Lung (tissue), 17 donors: ENCODE measurements at places on chromosomes 3 and 15. TPM values are rescaled to one million over a fixed set of nuclear protein-coding genes. Genes with fewer than 3 reads are reported as not detected.
A peak's percentile ranks its signal among the peaks of the same experiment; 100 is the strongest.

GRAMD2A gene
- total RNA-seq: 25.2 TPM

PLAAT1 gene
- 0.31 TPM for total RNA-seq

C3orf33 gene
- 2.3 TPM for total RNA-seq

ACP3 gene
- 19.9 TPM for total RNA-seq

CHAC1 gene
- 0.17 TPM for total RNA-seq

DNA sequence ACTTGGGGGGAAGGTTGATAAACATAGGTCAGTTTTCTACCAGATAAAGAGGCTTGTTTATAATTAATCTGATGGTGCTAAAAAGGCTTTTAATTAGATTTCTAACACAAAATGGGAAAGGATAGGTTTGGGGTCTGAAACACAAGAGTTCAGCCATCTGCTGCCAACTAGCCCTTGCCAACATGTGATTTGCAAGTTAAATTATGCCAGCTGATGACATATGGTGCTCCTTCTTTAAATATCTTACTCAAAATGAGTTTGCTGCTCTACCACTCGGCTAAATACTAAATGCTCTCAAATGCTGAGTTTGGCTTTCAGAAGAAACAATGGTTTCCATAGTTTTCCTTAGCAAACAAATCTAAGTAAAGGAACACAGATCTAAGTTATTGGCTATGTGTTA, 557.8 kb upstream of the CCDC54 start:
- H3K4me1 ChIP-seq: peaks cover 4% of the 10 kb centered on the region
- no peaks in the 10 kb centered on the region for H3K27me3 ChIP-seq
- H3K27ac ChIP-seq: no peak overlapping the region
- H3K4me3 ChIP-seq: no peak overlapping the region

DNA sequence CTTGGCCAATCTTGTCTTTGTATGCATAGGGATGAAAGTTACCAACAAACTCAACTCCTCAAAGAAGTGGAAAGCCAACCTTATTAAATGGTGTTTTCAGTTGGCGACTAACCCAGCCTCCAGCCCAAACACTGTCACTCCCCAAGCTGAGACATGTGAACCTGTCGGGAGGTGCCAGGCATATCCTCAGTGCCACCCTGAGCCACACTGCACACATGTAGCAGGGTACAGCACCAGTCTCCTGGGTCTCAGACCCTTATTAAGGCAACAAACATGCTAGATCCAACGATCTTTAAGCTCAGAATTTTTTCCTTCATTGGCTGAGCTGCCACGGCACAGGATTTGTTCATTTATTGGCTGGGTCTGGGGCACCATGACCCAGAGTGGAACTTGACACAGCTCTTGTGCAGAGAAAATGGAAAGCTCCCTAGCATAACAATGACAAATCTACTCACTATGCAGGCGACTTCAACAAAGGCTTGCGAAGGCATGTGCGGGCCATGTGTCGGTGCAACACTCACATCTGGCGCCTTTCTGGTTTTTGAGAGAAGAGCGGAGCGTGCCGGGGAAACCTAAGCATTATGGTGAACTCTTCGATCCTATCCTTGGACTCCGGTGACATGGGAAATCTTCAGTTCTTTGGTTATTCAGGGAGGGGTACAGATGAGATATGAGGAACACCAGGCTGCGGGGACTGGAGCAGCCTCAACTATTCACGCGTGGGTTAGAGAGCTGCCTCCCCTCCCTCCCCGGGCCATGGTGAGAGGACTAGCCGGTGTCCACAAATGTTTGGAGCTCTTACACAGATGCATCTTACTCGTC, 190.1 kb downstream of the FAM43A start:
- no peaks in the 10 kb centered on the region for H3K36me3 ChIP-seq
- no peak overlapping the region for H3K4me3 ChIP-seq
- no peak for DNase-seq
- H3K27ac ChIP-seq: no peak overlapping the region
- H3K27me3 ChIP-seq: no peaks in the 10 kb centered on the region

- DNase-seq: no peak
- H3K27me3 ChIP-seq: no peaks in the 10 kb centered on the region
- H3K36me3 ChIP-seq: peaks cover 22% of the 10 kb centered on the region
- H3K4me1 ChIP-seq: peaks cover 11% of the 10 kb centered on the region
- no peak overlapping the region for H3K4me3 ChIP-seq
- peak overlapping the region; percentile 67 for H3K27ac ChIP-seq
These were observed 29.5 kb downstream of the ABHD2 start for GRCh38 chr15:89117790-89118189.

DNA sequence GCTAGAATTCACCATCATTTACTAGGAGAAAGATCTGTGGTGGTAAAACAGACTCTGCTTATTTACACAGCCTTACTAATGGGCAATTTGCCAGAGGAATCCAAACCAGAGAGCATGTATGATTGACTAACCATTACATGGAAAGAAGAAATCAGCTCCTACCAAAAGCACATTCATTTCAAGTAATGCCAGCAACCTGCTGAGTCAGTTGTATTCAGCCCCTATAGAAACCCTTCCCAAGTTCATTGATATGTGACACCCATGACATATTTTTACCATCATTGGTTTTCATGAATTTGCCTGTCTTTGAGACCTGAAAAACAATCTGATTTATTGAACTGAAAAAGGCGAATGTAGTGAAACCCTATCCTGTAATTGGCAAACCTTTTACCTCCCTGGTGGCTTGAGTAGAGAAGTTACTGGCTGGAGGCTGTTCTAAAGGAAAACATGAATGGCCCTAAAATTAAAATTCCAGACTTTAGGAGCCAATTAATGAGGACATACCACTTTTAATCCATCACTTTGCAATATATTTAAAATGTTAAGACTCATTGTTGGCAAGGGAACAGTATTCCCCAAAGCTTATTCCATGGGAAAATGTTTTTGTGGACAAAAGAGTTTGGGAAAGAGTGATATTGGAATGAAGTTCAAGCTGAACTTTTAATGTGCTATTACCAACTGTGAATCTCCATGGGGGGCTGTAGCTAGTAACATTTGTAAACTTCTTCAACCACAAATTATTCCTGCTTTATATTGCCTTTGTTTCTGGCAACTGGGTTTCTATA, 542.9 kb downstream of the FHIT start:
- no peak overlapping the region for H3K27ac ChIP-seq
- no peaks in the 10 kb centered on the region for H3K4me1 ChIP-seq
- H3K27me3 ChIP-seq: no peaks in the 10 kb centered on the region
- no peaks in the 10 kb centered on the region for H3K36me3 ChIP-seq
- peak; percentile 16 for DNase-seq

GRCh38 chr3:192980632-192981031, 63.0 kb upstream of the MB21D2 start:
- H3K27me3 ChIP-seq: no peaks in the 10 kb centered on the region
- no peak overlapping the region for H3K4me3 ChIP-seq
- no peaks in the 10 kb centered on the region for H3K36me3 ChIP-seq
- no peak overlapping the region for H3K27ac ChIP-seq
- DNase-seq: no peak

- no peaks in the 10 kb centered on the region for H3K27me3 ChIP-seq
- H3K4me1 ChIP-seq: peaks cover 3% of the 10 kb centered on the region
- no peak overlapping the region for H3K4me3 ChIP-seq
- H3K36me3 ChIP-seq: peaks cover 6% of the 10 kb centered on the region
- H3K27ac ChIP-seq: no peak overlapping the region
- DNase-seq: no peak
These were observed 31.2 kb downstream of the SLC25A36 start for GRCh38 chr3:140972833-140973232.

GRCh38 chr3:127383656-127384179, 95.9 kb upstream of the PRR20G start:
- H3K4me1 ChIP-seq: no peaks in the 10 kb centered on the region
- DNase-seq: no peak
- no peaks in the 10 kb centered on the region for H3K27me3 ChIP-seq
- H3K27ac ChIP-seq: no peak overlapping the region
- no peaks in the 10 kb centered on the region for H3K36me3 ChIP-seq

GRCh38 chr3:162236949-162237348, 740.3 kb downstream of the OTOL1 start:
- no peak overlapping the region for H3K27ac ChIP-seq
- no peak overlapping the region for H3K4me3 ChIP-seq
- no peak for DNase-seq
- H3K4me1 ChIP-seq: no peaks in the 10 kb centered on the region
- no peaks in the 10 kb centered on the region for H3K27me3 ChIP-seq

- no peaks in the 10 kb centered on the region for H3K4me1 ChIP-seq
- no peak overlapping the region for H3K4me3 ChIP-seq
- no peak for DNase-seq
- H3K36me3 ChIP-seq: no peaks in the 10 kb centered on the region
- no peak overlapping the region for H3K27ac ChIP-seq
These were observed 239.4 kb upstream of the LRIG1 start for GRCh38 chr3:66740260-66740659.

GRCh38 chr15:74682954-74683353, 12.9 kb downstream of the EDC3 start:
- H3K27me3 ChIP-seq: no peaks in the 10 kb centered on the region
- H3K4me1 ChIP-seq: no peaks in the 10 kb centered on the region
- no peaks in the 10 kb centered on the region for H3K36me3 ChIP-seq
- no peak for DNase-seq
- no peak overlapping the region for H3K4me3 ChIP-seq
- no peak overlapping the region for H3K27ac ChIP-seq

GRCh38 chr3:126442094-126442855, 33.4 kb downstream of the ZXDC start:
- no peak overlapping the region for H3K27ac ChIP-seq
- peaks cover 4% of the 10 kb centered on the region for H3K4me1 ChIP-seq
- peak; percentile 88 for DNase-seq
- H3K36me3 ChIP-seq: peaks cover 7% of the 10 kb centered on the region
- H3K4me3 ChIP-seq: no peak overlapping the region

DNA sequence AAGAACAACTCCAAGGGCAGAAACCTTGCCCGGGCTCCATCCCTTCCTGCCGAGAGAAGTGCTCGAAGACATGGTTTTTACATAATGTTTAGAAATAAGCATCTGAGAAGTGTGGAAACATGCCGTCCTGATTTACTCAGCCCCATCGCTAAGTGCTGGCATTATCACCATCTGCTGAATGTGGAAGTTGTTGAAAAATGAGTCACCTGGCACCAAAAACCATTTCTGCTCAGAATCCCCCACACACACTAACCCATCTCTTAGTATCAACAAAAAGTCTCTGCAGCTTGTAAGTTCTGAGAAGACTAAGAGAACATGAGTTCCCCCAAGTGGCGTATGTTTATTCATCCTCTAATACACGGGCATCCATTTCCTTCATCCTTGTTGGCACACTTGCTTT, 51.0 kb upstream of the ARL8B start:
- H3K36me3 ChIP-seq: no peaks in the 10 kb centered on the region
- no peak overlapping the region for H3K27ac ChIP-seq
- H3K4me3 ChIP-seq: no peak overlapping the region
- DNase-seq: no peak

DNA sequence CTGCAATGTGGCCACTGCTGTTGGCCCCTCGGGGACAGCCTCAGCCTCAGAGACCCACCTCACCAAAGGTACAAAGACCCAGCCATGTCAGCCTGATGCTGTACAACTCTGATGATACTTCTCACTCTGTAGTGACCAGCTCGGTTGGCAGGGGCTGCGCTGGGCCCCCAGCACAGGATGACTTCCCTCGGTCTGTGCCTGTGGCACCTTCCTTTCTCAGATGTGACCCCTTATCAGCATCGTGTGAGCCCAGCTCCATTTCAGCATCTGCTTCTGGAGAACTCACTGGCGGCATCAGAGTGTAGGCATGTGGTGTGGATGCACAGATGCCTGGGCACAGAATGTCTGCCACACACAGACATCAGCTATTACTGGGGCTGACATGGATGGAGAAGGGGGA, 25.1 kb upstream of the CTXND1 start:
- H3K27me3 ChIP-seq: no peaks in the 10 kb centered on the region
- no peak for DNase-seq
- H3K4me1 ChIP-seq: no peaks in the 10 kb centered on the region
- H3K27ac ChIP-seq: no peak overlapping the region
- no peaks in the 10 kb centered on the region for H3K36me3 ChIP-seq
- no peak overlapping the region for H3K4me3 ChIP-seq

DNA sequence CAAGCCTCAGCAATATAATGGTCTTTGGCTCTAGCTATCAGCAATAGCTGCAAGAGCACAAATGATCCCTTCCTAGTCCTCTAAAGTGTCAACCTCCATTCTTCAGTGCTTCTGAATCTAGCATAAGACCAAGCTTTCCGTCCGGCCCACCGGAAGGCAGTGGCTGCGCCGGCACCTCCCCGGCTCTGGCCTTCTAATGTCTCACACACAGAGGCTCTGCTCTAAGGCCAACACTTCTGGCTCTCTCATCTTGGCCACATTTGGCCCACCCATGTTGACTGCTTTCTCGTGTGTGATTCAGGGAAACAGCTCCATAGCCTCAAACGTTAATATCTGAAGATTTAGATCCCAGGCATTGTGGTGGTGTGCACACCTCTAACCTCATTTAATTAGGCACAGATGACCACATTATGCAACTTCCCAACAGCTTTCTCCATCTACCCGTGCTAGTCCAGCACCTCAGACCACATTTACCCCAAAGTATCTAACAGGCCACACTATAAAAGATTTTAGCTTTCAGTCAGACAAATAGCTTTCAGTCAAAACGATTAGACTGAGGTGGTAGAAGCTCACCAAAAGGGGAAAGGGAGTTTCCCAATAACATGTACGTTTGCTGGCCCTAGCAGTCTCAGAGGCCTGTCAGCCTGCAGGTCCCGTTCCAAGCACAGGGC, 19.3 kb downstream of the SLC51A start:
- DNase-seq: no peak
- peaks cover 12% of the 10 kb centered on the region for H3K36me3 ChIP-seq
- H3K27me3 ChIP-seq: no peaks in the 10 kb centered on the region
- no peak overlapping the region for H3K4me3 ChIP-seq
- no peak overlapping the region for H3K27ac ChIP-seq

DNA sequence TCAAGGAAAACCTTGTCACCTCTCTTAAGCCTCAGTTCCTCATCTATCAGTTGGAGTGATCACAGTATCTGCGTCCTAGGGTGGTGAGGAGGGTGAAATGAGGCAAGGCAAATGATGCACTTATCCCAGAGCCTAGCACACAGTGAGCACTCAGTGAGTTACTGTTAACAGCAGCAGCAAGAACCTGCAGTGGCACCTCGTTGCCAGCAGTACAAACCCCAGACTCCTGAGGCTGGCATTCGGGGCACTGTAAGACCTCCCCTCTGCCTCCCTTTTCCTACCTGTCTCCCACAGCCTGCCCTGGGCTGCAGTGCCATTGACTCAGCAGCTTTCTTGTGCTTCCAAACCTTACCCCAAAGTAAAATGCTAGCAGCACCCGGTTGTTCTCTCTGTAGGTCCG, 82.9 kb upstream of the EIF1B start:
- H3K4me1 ChIP-seq: no peaks in the 10 kb centered on the region
- no peak for DNase-seq
- no peaks in the 10 kb centered on the region for H3K36me3 ChIP-seq
- no peak overlapping the region for H3K27ac ChIP-seq
- H3K4me3 ChIP-seq: no peak overlapping the region
- no peaks in the 10 kb centered on the region for H3K27me3 ChIP-seq
